ENCODE measurements at places on chromosomes 2 and 18.
A peak's percentile ranks its signal among the peaks of the same experiment; 100 is the strongest.

DNA sequence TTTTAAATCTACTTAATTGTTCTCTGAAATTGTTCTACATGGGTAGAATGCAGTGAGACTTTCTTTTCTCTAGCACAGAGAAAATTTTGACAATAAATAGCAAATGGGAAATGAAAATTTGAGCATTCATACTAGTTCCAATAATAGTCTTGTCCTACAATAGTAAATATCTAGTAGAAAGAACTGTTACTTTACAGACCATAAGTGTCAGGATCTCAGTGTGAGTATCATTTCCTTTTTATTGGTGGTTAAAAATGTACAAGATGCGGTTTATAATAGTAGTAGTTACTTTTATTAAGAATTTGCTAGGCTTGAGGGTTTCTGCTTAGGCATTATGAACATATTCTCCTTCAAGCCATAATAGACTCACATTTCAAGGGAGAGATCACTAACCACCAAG, 43.2 kb downstream of the KCNE4 start:
- DNase-seq, result no peak

DNA sequence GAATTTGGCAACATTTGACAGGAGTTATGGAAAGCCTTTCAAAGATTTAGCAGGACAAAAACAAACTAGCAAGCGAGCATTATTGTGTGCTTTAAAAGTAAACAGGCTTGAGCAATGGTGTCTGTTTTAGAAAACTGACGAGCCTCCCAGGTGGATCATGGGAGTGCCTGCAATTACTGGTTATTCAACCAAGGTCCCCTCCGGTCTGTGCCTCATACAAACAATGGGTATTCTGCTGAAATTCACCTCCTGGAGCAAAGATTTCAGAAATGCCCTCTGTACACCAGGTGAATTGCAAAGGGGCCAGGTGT, 22.4 kb downstream of the RTP5 start:
- no peak for DNase-seq

- DNase-seq, result no peak
These were observed 1072.4 kb upstream of the ZEB2 start for GRCh38 chr2:145592361-145592760.

- DNase-seq, result no peak
These were observed 53.1 kb upstream of the ZEB2 start for GRCh38 chr2:144572977-144573376.

DNA sequence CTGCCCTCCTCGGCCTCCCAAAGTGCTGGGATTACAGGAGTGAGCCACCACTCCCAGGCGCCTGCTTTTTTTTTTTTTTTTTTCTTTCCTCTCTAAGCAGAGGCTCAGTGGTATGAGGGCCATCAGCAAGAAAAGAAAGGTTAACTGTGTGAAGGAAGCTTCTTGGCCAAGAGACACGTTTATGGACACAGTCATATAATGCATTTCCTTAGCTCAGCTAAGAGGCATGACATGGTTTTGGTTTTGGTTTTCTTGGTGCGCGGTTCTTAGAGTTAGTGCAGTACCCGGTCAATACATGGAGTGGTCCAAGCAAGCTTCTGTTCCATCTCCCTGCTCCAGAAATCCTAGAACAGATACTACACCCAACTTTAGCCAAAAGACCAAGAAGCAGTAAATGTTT, 42.6 kb downstream of the RALBP1 start:
- no peak for DNase-seq

GRCh38 chr2:45380131-45380836, 230.8 kb downstream of the SRBD1 start:
- no peak for DNase-seq

GRCh38 chr2:170322140-170322766, 144.3 kb downstream of the MYO3B start:
- no peak for DNase-seq

DNA sequence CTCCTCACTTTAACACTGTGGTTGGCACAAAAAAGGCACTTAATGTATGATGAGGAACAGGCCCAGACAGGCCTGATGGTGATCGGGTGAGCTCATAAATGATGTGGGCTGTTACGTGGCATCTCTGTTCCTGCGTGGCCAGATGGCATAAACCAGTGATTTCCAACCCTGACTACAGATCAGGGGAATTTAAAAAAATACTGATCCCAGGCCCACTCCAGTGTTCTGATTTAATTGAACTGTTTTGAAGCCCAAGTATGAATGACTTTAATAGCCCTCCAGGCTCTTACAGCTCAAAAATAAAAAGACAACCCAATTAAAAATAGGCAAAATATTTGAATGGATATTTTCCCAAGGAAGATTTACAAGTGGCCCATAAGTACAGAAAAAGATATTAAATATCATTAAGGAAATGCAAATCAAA, 48.2 kb downstream of the LIPG start:
- DNase-seq, result no peak

GRCh38 chr18:79637181-79637920, 42.3 kb upstream of the CTDP1 start:
- no peak for DNase-seq

DNA sequence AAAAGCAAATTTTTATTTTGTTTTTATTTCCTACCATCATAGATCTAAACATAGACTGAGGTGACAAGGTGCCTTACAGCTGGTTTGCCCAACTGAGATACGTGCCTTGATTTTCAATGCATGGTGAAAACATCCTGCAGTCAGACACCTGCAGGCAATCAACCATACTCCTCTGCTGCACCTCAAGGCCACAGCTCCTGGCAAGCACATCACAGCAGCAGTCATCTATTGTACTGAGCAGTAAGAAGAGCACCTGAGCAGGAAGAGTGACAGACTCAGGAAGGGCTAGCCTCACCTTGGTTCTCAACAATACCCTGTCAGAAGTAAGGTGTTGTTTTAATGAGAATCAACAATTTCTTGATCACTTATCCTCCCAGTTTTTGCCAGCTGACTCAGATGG, 1206.8 kb upstream of the NRXN1 start:
- no peak for DNase-seq

- no peak for DNase-seq
These were observed 242.7 kb upstream of the ZSWIM2 start for GRCh38 chr2:187091664-187092063.

GRCh38 chr18:79778291-79778791, 19.4 kb upstream of the KCNG2 start:
- DNase-seq, result no peak

GRCh38 chr2:201996006-201996405, 37.6 kb upstream of the FZD7 start:
- no peak for DNase-seq

DNA sequence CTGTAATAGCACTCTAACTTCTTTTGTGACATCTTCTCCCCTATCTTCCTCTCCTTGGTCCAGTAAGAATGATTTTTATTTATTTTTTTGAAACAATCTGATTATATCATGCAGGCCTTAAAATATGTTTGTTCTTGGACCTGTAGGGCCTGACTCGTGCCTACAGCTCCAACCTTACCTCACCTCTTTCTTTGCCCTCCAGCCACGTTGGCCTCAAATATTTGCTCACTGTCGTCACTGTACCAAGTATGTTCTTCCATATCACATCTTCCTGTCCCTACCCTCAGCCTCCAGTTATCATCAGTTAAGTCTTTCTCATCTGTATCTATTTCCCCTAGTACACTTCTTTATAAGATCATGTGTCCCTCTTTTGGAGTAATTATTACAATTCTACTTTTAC, 125.5 kb downstream of the CDH7 start:
- no peak for DNase-seq

DNA sequence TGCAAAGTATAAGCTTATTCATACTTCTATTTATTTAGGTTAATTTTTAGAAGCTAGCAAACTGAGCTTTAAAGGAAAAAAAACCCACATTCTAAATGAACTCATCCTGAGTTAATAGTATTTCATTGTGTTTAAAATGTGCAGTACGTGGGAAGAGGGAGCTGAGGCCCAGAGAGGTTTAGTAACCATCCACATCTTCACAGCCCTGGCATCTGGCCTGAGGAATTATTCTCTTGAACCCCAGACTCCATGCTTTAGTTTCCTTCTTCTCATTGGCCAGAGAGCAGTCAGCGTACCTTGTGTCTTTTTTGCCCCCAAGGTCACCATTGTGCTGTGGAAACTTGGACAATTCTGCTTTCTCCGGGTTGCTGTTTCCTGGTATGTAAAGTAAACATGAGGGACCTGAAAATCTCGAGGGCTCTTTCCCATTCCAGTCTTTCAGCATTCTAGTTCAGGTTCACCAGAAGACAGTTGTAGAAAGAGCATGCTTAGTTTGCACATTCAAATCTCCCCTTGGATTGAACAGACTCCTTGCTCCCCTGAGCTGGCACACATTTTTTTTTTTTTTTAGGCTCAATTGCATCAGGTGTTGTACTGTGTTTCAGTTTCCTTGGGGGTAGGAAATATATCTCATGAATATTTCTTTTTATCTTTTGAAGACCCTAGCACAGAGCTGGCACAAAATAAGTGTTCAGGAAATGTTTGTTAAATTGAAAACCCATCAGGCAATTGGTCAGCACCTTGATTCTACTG, 81.4 kb downstream of the MYCN start:
- DNase-seq, result no peak

DNA sequence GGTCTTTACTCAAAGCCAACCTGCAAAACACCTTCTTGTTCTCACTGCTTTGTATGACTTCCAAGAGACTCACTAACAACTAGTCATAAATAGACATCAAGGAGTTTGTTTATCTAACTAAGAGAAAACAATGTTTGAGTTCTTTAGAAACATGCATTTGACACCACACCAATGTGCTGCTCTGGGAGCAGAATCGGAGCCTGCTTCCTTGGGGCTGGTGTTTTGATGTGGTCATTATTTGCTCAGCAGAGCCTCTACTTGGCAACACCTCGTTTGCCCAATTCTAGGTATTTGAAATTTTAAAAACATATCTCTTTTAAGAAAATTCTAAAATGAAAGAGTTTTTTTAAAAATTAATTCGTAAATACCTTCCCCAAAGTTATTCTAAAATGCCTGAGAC, 167.5 kb downstream of the BCL2 start:
- DNase-seq, result peak; percentile 81

- DNase-seq, result no peak
These were observed 120.0 kb upstream of the FSIP2 start for GRCh38 chr2:185618625-185619024.

DNA sequence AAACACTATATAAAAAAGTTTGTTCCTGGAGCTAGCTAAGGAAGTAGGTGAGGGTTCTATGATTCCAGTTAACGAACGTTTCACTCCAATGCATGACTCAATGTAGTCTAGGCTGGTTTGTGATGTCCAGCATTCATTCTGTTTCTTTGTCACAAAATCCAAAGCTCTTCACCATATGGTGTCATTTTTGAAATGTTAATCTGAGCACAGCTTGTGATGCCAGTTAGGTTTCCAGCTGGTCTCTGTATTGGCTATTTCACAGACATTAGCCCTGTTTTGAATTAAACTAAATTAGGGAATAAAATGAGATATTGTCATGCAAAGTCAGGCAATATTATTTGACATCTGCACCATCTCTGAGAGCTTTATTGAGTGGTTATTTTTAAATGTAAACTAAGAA, 159.4 kb downstream of the RBM43 start:
- DNase-seq, result no peak

- DNase-seq, result no peak
These were observed 165.9 kb downstream of the DYSF start for GRCh38 chr2:71619230-71619741.

DNA sequence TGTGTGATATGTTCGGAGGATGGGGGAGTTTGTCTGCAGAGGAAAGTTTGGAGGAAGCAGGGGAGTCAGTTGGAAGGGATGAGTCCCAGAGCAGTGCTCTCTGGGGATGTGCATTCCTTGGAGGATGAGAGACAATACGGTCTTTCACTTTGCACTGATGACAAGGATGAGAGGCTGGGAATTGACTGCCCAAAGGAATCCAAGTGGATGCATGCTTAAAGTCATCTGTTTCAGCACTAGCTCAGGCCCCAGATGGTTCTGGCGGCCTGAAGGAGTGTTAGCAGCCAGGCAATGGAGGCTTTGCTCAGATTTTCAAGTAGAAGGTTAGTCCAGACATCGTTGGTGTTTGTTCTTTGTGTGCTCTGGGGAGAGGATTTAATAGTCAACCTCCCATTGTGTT, 100.2 kb downstream of the CRIM1 start:
- no peak for DNase-seq

DNA sequence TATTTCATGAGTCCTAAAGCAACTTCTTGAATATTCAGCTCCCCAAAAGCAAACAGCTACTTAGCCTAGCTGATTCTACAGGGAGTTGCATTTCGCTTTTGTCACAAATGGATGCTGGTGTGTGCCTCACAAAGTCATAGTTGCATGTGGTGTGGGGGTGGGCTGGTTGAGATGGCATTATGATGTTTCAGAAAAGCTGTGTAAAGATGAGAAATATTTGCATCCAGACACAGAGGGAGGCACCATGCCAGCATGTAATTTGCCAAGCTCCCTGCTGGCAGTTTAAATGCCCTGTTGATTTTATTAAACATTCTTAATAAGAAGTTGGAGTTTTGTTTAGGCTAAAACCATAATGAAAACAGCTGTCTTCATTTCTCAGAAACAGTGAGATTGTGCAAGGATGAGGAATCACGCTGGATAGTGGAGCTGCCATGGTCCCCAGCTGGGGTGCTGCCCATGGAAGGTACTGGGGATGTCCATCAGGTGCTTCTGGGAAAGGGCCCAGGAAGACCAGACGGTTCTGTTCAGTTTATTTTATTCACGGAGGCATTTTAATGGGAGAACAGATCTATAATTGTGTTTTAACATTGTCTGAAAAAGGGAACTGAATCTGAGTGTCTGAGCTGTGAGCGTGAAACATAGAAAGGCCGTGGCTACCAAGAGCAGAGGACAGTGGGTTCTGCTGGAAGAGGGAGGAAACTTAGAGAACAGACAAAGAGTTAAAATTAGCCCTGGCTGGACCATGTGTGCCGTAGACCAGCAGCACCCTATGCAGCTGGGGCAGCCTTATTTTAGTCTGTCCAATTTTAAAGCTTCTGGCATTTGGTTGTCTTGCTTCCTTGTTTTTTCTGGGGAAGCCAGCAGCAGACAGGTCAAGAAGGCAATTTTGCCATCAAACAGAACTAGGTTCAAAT, 177.1 kb downstream of the FAM210A start:
- no peak for DNase-seq

DNA sequence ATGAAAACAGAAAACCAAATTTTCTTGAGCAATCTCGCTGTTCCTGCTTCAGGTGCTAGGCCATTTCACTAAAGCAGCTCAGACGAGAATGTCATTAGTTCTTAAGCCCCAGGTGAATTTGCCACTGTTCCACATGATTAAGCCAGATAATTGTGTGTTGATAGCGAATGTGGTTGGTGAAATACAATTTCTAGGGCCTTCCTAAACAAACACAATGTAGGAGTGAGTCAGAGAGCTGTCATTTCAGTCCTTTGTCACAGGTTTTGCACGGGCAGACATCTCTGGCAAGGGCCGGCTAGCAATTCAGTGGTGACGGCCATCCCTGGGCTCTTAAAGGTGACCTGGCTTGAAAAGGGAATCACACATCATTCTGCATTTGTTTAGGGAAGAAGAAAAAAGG, 170.7 kb downstream of the TMEM182 start:
- no peak for DNase-seq

DNA sequence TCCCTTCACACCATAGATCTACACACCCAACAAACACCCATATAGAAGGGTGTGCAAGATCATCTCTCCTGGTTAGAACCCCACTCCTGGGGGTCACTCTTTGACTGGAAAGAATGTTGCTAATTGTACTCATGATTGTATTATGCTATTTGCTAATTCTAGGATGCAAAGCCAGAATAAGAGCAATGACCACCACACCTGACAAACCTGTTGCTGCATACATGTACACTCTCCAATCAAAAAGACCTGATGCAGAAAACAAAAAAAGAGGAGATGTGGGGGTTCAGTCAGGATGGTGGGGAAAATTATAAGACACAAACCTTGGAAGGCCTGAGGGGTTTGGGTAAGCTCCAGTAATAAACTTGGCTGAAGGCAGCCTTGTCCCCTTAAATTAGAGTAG, 36.9 kb upstream of the PDK1 start:
- DNase-seq, result no peak

- no peak for DNase-seq
These were observed 59.5 kb downstream of the E2F6 start for GRCh38 chr2:11406267-11406957.

All from CD4-positive, alpha-beta T cell treated with Interleukin-4 for 1 hour (primary cell).